ENCODE measurements at places on chromosomes 16 and 17. TPM values are rescaled to one million over a fixed set of nuclear protein-coding genes. Genes with fewer than 3 reads are reported as not detected.

Gene CD300C
- 141 TPM for polyA plus RNA-seq

Gene COQ9
- polyA plus RNA-seq: 32.7 TPM

Gene KAT2A
- polyA plus RNA-seq: 1.9 TPM

Gene TNFRSF12A
- 6.2 TPM for polyA plus RNA-seq

Gene ADAP2
- polyA plus RNA-seq: 142 TPM

Gene TLCD2
- 0.03 TPM for polyA plus RNA-seq

Gene ST6GALNAC2
- 11.8 TPM for polyA plus RNA-seq

Gene KRTAP3-1
- not detected for polyA plus RNA-seq

Gene CCL7
- polyA plus RNA-seq: 0.25 TPM

Gene CRHR1
- not detected for polyA plus RNA-seq

Gene ACADVL
- polyA plus RNA-seq: 1,231 TPM

Gene GLIS2
- polyA plus RNA-seq: not detected

Gene TM4SF5
- polyA plus RNA-seq: not detected

Gene PITPNM3
- polyA plus RNA-seq: not detected

Gene KRTAP4-2
- polyA plus RNA-seq: not detected

Gene CD300H
- 84.7 TPM for polyA plus RNA-seq

Gene RAB37
- polyA plus RNA-seq: 40.9 TPM

Gene CTDNEP1
- polyA plus RNA-seq: 38.3 TPM

Gene ADGRG1
- polyA plus RNA-seq: 0.08 TPM

Gene TOX3
- polyA plus RNA-seq: not detected

Gene LUC7L3
- polyA plus RNA-seq: 17.9 TPM

Gene MARVELD3
- not detected for polyA plus RNA-seq

Gene KLHL10
- polyA plus RNA-seq: not detected

Gene CCDC137
- polyA plus RNA-seq: 2.4 TPM

Gene LPO
- 0.04 TPM for polyA plus RNA-seq

Gene CRYBA1
- polyA plus RNA-seq: not detected

Gene PABPN1L
- polyA plus RNA-seq: not detected

Gene UMOD
- not detected for polyA plus RNA-seq

Gene PLA2G10
- not detected for polyA plus RNA-seq

Gene PSME3
- polyA plus RNA-seq: 137 TPM

Gene KRTAP9-8
- polyA plus RNA-seq: not detected

Gene TRIM25
- polyA plus RNA-seq: 5.4 TPM

Gene CBX2
- polyA plus RNA-seq: 0.09 TPM

All from CD14-positive monocyte (primary cell).